Stimulated activated CD8-positive, alpha-beta memory T cell treated with anti-CD3 and anti-CD28 coated beads, Interleukin-4, amount 100 ng/mL, for 1 hour (primary cell): ENCODE measurements at places on chromosomes 11 and 22.
A peak's percentile ranks its signal among the peaks of the same experiment; 100 is the strongest.

- DNase-seq = no peak
Observed at GRCh38 chr11:75595429-75595828, 33.4 kb downstream of the SERPINH1 start.

GRCh38 chr11:86043765-86044503 lies 24.9 kb downstream of the PICALM start:
- DNase-seq = no peak

- DNase-seq = no peak
Observed at GRCh38 chr11:34890812-34891211, 25.4 kb downstream of the APIP start.

GRCh38 chr11:127965939-127966668 lies 621.3 kb downstream of the ETS1 start:
- DNase-seq = no peak

DNA sequence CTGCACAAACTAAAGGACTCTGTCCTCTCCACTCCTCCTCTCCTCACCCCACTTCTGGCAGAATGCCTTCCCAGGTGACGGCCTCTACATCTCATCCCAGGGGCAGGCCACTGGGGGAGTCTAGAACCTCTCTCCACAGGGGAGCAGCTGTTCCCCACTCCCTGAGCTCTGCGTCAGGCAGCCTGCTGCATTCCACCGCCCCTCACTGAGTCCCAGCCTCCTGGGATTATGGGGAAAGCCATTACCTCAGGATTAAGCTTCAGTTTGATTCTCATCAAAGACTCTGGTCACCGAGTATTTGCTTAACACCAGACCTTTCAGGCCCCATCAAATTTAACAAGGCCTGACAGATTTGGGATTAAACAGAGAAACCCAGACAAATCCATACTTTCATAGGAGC lies 405.9 kb downstream of the NXPE2 start:
- DNase-seq = no peak

- DNase-seq = no peak
Observed at GRCh38 chr22:19828035-19828401, 26.7 kb downstream of the GNB1L start.

GRCh38 chr11:68040957-68041591 lies 2.2 kb downstream of the TCIRG1 start:
- DNase-seq = no peak

DNA sequence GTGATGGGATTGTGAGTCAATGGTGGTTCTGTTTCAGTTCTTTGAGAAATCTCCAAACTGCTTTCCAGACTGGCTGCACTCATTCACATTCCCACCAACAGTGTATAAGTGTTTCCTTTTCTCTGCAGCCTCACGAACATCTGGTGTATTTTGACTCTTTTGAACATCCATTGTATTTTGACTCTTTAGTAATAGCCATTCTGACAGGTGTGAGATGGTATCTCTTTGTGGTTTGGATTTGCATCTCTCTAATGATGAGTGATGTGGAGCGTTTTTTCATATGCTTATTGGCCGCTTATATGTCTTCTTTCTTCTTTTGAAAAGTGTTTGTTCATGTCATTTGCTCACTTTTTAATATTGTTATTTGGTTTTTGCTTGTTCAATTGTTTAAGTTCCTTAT lies 19.4 kb downstream of the NELL1 start:
- no peak for DNase-seq

DNA sequence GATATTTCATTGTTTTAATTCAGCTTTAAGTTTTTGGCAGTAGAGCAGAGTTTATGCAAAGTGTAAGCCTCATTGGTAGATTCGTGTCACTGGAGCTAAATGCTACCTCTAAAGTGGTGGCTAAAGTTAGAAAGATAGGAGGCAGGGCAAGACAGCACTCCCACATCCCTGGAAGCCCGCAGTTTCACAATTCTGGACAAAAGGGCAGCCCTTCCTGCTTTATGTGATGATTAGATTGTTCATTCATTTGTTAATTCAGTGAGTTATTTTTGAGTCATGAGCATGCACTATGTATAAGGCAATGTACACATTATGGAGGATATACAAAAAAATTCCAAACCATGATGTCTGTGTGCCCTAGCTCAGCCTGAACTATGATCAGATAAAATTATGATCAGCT lies 52.1 kb upstream of the EIF3M start:
- no peak for DNase-seq

GRCh38 chr11:34650528-34650927 lies 29.6 kb downstream of the EHF start:
- peak; percentile 42 for DNase-seq

DNA sequence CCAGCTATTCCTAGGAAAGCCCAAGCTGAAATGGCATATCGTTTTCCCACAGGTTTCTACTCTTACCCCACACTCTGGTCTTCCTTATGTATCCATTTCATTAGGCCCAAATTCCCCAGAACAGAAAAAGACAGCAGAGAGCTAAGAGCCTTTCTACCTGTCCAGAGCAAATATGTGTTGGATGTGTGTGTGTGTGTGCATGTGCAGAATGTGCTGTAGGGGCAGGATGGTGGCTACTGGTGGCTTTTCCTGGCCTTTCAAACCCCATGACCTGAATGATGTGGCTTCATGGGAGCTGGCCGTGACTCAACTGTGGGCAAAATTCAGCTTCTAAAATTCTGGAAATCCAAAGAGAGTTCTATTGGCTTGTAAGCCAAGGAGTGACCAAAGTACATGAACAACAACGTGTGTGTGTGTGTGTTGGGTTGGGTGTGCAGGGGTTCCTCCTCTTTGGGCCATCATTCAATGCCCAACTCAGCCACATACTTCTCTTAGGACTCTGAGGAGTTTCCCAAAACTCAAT lies 421.4 kb upstream of the CADM1 start:
- DNase-seq = no peak

DNA sequence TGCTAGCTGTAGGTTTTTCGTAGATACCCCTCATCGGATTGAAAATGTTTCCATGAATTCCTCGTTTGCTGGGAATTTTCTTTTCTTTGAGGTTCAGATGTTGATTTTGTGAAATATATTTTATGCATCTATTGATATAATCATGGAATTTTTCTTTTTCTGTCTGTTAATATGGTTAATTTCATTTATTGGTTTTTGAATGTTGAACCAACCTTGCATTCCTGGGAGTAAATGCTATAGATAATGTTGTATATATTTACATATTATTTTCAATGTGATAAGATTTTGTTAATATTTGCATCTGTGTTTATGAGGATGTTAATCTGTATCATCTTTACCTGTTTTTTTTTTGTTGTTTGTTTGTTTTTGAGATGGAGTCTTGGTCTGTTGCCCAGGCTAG lies 10.6 kb upstream of the NDUFA6 start:
- no peak for DNase-seq

- no peak for DNase-seq
Observed at GRCh38 chr11:65118097-65118837, 766 bp upstream of the ZNHIT2 start.

- DNase-seq = no peak
Observed at GRCh38 chr22:49538006-49538405, 289.7 kb downstream of the BRD1 start.
